AG09309 (cell line): ENCODE measurements at places on chromosomes 6 and 20.

- no peak for DNase-seq
Observed at GRCh38 chr6:47700596-47700995, 2.2 kb downstream of the ADGRF4 start.

GRCh38 chr20:44206132-44206531 is 4.4 kb downstream of the OSER1 start:
- no peak for DNase-seq

DNA sequence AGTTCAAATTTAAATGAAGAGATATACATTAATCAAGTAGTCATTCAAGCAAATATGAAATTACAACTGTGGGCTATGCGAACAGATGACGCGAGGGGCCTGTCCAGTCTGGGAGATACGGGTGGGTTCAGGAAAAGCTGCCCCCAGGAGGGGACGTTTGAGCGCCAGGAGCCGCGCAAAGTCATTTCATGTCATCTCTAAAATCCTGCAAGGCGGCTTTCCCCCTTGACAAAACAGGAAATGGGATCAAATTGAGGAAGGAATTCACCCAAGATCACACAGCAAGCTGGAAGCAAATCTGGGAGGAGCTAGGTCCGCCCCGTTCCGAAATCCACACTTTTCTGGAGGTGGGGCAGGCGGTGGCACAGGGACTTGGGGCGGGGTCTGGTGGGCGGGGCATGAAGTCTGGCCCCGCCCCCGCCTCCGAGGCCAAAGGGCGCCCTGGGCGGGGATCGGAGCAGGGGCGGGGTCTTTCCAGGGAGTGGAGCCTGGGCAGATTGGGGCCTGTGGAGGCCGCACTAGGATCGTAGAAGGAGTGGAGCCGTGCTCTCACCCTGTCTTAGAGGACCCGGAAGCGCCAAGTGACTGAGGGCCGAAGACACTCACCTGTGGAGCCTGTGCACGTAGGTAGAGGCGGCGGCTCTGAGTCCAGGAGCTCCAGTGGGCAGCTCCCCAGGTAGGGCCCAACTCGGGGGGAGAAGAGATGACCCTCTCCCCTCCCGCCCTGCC is at the start of gene LPIN3:
TSS of gene LPIN3 (plus strand) at position 495 of the 729 bp plus-strand sequence. CDS start 4,983 bp downstream, outside the sequence.
- peak; percentile 21 for DNase-seq

DNA sequence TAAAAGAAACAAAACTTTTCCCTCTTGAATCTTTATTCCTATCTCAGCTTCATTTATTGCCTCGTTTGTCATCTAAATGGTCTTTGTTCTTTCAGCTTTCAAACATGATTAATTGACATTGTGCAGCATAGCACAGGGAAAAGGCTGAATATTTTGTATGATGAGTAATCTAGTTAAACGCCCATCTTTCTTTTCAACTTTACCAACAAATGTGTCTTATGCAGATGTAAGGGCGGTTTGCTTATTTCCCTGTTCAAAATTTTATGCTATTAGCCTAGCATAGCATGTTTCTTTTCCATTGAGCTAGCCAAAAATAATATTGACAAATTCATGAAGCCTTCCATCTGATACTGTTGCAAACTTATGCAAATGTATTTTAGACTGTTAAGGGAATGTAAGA is 176.4 kb upstream of the AKAP12 start:
- DNase-seq = peak; percentile 43

- DNase-seq = peak; percentile 24
Observed at GRCh38 chr6:158972241-158973233, 27.5 kb downstream of the RSPH3 start.

DNA sequence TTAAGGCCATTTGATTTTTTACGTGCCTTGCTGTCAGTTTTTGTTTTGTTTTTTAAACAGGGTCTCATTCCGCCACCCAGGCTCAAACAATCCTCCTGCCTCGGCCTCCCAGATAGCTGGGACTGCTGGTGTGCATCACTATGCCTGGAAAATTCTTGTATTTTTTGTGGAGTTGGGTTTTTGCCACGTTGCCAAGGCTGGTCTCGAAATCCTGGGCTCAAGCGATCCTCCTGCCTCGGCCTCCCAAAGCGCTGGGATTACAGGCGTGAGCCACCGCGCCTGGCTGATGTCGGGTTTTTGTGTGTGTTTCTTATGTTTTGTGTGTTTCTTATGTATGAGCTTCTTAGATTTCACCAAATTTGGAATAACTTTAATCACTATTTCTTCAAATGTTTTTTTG is 104.8 kb downstream of the TAF4 start:
- DNase-seq = no peak

DNA sequence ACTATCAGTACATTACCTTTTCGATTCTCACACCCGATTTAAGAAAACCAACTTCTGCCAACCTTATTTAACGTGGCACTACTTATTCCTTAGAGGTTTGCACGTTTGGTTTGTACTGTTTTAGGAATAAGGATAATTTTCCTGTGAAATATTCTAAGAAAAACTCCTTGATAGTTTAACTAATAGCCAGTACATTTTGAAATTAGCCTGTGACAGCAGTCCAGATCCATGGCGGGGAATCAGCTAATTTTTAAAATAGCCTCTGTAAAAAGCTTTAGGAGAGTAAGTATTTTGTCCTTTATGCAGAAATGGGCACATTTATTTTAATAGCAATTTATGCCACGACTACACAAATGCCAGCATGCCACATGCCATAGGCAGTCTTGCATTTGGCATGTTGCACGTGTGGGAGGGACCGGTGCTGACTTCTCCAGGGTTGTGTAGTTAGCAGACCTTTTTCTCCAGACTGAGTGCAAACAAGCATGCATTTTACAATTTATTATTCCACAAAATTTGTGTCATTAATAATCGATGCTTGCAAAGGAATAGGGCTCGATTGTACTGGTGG is 6.2 kb downstream of the FOXC1 start:
- DNase-seq = no peak

- DNase-seq = no peak
Observed at GRCh38 chr6:42774201-42774600, 7.7 kb upstream of the BICRAL start.
